ENCODE measurements at places on chromosomes 7 and 10.

DNA sequence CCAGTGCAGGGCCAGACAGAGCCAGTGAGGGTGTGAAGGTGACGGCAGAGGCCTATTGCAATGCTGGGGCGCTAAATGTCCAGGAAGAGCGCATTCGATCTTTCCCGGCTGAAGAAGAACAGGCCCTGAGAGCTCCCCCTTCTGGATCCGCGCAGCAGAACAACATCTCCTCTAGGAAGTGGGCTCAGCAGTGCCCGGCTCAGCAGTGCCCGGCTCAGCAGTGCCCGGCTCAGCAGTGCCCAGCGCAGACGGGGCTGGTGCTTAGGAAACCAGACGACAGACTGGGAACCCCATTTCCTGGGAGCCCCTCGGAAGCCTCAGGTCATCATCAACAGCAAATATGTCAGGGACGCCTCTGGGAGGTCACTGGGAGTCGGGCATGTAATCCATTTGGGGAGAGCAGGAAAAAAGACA, 4.7 kb upstream of the NOS3 start:
- DNase-seq, result peak; percentile 53

DNA sequence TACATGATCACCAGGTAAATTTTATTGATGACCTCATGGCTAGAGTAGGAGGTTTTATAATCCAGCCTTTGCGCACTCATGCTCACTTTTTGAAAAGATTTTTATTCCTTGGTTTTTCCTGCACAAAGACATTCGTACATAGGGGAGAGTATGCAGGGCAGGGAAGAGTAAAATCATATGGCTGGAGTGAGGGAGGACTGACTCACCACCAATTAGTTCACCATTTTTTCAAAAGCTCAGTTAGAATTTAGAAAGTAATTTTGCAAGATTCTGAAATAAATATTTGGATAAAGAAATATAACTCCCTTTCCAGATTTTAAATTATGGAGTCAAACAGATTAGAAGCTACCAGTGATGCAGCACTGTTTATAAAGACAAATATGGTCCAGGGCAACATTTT, 111.9 kb downstream of the SEMA3D start:
- no peak for DNase-seq

GRCh38 chr7:46549892-46550639, 629.0 kb upstream of the IGFBP3 start:
- DNase-seq, result no peak

DNA sequence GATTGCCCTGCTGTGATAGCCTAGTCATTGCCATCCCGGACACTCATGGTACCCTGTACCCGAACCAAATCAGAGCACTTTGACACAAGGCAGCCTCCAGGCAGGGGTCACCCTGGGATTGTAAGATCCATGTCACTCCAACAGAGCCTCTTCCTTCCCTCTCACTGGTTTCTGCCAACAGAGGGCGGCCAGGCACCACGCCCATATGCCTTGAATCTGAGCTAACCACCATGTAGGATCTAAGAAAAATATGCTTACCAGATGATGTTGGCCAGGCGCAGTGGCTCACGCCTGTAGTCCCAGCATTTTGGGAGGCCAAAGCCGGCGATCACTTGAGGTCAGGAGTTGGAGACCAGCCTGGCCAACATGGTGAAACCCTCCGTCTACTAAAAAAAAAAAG, 389.2 kb upstream of the KLF6 start:
- DNase-seq, result no peak

GRCh38 chr10:18325889-18326531, 185.8 kb downstream of the CACNB2 start:
- no peak for DNase-seq

GRCh38 chr10:29446327-29446726, 157.5 kb downstream of the LYZL1 start:
- no peak for DNase-seq

DNA sequence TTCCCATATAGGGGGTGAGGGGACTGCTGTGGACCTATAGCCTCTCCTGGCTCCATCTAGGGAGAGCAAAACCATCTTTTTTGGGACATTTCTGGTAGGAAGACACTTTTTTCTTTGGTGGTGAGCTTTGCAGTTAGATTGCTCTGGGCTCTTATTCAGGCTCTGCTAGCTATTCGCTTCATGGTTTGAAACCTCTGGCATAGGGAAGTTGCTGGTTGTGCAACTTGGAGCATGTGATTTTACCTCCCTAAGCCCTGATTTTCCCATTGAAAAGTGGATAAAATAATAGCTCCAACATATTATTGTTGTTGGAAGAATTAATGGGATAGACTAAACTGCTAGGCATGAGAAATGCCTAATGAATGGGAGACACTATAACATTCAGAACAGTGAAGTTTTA, 69.6 kb downstream of the CYP26A1 start:
- peak; percentile 33 for DNase-seq

DNA sequence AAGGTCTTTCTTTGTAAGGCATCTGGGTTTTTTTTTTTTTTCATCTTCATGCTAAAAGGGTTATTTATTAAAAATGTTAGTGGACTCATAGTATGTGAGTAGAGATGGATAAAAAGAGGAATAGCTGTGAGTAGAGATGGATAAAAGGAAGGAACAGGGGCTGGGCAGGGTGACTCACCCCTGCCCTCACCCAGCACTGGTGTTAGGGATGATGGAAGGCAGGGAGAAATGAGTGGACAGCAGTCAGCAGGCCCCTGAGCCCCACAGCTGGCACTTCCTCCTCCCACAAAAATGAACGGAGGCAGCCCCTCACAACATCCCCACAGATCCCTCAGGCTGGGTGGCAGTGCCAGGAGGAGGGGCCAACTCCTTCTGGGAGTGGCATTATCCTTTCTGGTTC, 39.3 kb downstream of the ANTXRL start:
- DNase-seq, result no peak

DNA sequence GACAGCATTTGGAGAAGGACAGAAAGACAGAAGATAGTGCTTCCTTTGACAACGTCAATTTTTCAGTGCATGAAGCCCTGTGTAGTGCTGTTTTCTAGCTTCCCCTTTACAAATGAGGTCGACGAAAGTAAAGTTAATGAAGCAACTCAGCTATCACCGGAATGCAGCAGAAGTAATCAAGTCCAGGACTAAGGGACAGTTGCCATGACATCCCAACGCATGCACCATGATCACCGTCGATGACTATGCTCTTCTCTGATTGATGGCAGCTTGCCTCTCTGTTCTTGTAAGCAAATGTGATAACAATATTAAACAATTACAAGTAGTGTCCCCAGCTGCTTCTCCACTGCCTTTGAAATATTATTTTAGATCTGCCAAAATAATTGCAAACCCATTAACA, 205.8 kb downstream of the FRMD4A start:
- DNase-seq, result no peak

DNA sequence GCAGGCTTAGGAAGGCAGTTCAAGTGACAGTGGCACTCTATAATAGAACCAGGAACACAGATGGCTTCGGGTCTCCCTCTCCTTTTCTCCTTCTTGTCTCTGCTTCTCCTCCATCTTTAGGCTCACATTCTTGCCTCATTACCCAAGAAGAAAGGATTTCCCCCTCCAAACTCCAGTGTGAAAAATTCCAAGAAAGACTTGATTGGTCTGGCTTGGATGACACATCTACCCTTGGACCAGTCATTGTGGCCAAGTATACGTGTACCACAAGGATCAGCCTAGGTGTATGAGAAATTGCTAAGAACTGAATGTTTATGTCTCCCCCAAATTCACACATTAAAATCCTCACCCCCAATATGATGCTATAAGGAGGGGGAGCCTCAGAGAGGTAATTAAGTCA, 53.9 kb downstream of the PRTFDC1 start:
- DNase-seq, result no peak

GRCh38 chr10:75772153-75772887, 340.9 kb downstream of the LRMDA start:
- no peak for DNase-seq

GRCh38 chr7:44284881-44285541, 40.4 kb downstream of the CAMK2B start:
- DNase-seq, result no peak

- DNase-seq, result no peak
Measured at GRCh38 chr10:77909749-77910375, 16.7 kb downstream of the DLG5 start.

- no peak for DNase-seq
Measured at GRCh38 chr7:52450816-52451215, 584.6 kb upstream of the POM121L12 start.

GRCh38 chr7:50184271-50184990, 91.4 kb upstream of the ZPBP start:
- DNase-seq, result no peak

- no peak for DNase-seq
Measured at GRCh38 chr7:106629516-106629915, 31.4 kb downstream of the CCDC71L start.

DNA sequence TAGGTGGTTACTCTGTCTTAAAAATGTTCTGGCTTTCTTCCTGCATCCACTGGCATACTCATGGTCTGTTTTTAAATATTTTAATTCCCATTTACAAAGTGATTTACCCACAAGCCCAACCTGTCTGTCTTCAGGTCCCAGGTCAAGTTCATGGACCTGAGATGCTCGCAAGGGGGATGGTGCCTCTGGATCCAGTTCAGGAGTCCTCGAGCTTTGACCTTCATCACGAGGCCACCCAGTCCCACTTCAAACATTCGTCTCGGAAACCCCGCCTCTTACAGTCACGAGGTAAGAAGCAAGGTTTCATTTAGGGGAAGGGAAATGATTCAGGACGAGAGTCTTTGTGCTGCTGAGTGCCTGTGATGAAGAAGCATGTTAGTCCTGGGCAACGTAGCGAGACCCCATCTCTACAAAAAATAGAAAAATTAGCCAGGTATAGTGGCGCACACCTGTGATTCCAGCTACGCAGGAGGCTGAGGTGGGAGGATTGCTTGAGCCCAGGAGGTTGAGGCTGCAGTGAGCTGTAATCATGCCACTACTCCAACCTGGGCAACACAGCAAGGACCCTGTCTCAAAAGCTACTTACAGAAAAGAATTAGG, 8.7 kb downstream of the ZKSCAN1 start:
- DNase-seq, result no peak

GRCh38 chr10:24887855-24888231, 64.6 kb downstream of the PRTFDC1 start:
- no peak for DNase-seq

- DNase-seq, result no peak
Measured at GRCh38 chr7:34787586-34787985, 129.6 kb downstream of the NPSR1 start.

DNA sequence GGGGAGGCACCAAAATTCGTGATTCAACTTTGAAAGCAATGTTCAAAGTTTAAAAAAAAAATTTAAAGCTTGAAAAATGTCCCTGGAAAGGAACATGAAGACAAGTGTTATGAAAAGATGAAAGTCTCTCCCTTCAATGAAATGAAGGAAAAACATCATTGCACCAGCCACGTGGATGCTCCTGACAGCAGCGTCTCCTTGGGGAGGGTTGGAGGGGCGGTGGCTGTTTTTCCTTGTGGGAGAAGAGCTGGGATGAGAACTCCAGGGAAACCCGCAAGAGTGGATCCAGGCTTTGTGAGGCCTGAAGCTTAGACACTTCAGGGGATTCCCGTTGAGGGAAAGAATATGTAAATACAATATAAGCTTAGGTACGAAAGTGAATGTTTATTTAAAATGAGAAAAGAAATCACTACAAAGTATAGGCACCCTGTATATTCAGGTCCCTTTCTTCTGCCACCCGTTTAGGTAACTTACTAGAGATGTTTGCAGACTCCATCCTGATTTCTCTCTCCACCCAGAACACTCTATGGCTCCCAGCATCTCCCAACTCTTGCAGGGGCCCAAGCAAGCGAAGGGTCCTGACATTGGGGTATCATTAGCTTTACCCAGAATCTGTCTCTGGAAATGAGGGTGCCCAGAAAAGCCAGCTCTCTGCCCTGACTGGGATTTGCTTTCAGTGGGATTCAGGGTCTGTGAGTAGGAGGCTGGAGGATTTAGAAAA, 63.1 kb upstream of the BAIAP2L1 start:
- no peak for DNase-seq

- no peak for DNase-seq
Measured at GRCh38 chr7:20744954-20745446, 41.7 kb downstream of the SP8 start.

DNA sequence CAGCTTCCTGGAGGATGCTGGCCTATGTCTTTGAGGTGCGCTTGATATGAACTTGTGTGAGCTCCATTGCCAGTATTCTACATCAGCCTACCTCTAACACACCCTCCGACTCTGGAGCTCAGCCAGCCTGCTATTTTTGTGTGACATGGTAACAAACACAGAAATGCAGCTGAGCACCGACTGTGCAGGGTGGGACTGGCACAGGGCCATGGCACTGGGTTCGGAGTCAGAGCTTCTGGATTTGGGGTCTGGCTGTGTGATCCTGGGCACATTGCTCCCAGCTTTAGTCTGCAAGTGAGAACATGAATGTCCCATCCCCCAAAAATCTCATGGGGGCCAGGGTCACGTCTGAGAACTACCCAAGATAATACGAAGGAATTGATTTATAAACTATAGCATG, 257.2 kb upstream of the CTBP2 start:
- no peak for DNase-seq

- DNase-seq, result no peak
Measured at GRCh38 chr10:125489731-125490130, 193.2 kb downstream of the TEX36 start.

GRCh38 chr10:48363617-48364355, 57.3 kb downstream of the MAPK8 start:
- DNase-seq, result no peak

DNA sequence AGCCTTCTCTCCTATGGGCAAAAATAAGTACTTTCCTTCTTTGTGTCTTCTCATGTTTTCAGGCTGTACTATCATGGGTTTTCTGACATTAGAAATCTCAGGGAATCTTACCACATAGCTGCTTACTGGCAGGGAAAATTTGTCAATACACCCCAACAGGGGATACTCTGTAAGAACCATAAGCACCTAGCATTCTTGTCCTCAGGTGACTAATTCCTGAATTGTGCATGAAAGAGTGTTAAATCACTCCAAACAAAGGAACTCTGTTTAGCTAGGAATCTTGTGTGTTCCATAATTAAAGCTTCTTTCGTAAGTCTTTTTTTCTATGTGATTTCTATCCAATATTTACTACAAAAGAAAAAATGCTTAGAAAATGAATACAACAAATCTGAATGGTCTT, 206.7 kb upstream of the POT1 start:
- DNase-seq, result no peak

GRCh38 chr7:159117366-159118196, 27.1 kb downstream of the VIPR2 start:
- no peak for DNase-seq
